Stimulated activated CD4-positive, alpha-beta T cell treated with anti-CD3 and anti-CD28 coated beads, Interleukin-2, amount 100 ng/mL, for 48 hours (primary cell): ENCODE measurements at places on chromosomes 7 and 10.

GRCh38 chr7:12827920-12828319 lies 140.5 kb downstream of the ARL4A start:
- no peak for DNase-seq

GRCh38 chr10:87684001-87684638 lies 24.4 kb downstream of the PAPSS2 start:
- DNase-seq = no peak

DNA sequence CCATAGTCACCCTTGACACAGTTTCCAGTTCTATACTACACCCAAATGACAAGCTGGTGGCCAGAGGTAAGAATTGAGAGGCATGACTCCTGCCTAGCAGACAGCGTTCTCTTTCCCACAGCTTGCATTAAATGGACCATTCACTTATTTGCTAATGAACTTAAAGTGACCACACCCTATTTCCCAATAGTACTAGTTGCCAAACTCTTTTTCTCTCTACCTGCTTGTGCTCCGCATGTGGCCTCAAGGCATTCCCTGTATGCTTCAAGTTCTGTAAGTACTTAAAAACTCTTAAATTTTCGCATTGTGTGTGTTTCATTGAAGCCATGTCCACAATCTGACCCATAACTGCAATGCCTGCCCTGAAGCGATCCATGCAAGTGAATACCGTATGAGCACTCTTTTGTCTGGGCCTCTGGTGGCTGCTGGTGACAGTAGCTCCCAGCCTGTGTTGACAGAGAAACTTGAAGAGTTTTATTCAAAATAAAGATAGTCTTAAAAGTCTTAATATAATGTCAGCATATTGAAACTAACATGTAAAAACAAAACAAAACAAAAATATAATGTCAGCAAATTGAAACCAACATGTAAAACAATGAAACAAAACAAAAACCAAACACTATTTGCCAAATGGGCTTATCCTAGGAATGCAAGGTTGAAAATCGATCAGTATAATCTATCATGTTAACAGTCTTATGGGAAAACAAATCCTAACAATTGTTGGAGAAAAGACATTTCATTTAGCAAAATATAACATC lies 73.6 kb downstream of the CCSER2 start:
- no peak for DNase-seq

GRCh38 chr7:113996405-113996804 lies 77.6 kb upstream of the PPP1R3A start:
- DNase-seq = no peak

GRCh38 chr7:93327006-93327633 lies 95.0 kb downstream of the VPS50 start:
- DNase-seq = no peak

DNA sequence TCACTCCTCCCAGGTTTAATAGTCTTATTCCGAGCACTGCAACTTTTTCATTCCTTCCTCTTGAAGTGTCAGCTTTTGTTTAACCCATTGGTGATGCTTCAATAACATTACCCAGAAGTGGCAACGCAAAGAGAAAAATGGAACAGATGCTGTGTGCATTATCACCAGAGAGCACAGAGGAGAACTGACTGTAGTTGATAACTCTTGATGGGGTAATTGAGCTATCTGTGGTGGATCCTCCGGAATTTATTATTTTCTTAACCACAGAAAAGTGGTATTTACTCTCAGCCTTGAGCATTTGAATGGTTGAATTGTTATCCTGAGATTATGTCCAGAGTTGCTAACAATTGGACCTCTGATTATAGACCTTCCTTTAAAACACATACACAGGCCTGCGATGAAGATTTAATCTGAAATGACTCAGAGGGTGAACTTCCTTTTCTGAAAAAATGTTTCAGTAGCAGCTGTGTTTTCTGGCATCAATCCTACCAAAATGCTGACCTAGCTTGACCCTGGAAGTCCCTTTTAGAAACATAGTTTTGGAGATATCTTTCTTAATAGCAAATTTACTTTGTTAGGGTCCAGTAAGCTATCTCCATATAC lies 1584.4 kb upstream of the LRRTM3 start:
- no peak for DNase-seq

GRCh38 chr7:84177758-84178412 lies 16.7 kb downstream of the SEMA3A start:
- DNase-seq = no peak

- DNase-seq = no peak
Observed at GRCh38 chr10:103736763-103737162, 118.6 kb downstream of the SH3PXD2A start.
